ENCODE measurements at places on chromosomes 1 and 21.

- peak; percentile 63 for DNase-seq
Measured at GRCh38 chr21:45259206-45259840, 28.4 kb downstream of the POFUT2 start.

- no peak for DNase-seq
Measured at GRCh38 chr1:196890668-196891067, 2.8 kb downstream of the CFHR4 start.

- no peak for DNase-seq
Measured at GRCh38 chr21:16837321-16837720, 675.5 kb upstream of the CXADR start.

DNA sequence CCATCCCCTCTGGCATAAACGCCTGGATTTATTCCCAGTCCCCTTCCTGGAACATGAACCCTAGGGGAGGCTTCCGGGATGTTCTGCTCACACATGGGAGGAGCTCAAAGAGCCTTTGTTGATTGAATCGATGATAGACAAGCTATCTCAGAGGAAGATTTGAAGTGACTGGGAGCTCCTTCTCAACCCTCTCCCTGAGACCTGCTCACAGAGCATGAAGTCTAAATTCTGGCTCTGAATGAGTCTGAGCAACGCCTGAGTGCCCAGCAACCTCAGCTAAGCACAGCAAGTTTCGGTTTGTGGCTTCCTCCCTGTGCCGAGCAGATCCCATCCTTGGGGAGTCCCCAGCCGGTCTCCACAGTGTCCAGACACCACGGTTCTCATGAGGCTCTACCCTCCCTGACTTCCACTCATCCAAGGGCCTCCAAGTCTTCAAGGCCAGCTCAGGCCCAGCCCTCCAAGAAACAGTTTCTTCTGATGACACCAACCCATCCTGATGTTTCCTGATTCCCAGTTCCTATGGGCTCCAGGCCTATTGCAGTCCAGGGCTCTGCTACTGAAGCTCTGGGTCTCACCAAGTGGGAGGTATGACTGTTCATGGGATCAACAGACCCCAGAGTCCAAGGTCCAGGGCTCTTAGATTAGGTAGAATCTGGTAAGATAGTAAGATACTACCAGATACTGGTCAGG lies 190.8 kb downstream of the DYRK1A start:
- DNase-seq = no peak

- no peak for DNase-seq
Measured at GRCh38 chr1:194431121-194431520, 1244.7 kb upstream of the B3GALT2 start.

GRCh38 chr1:11912000-11912399 lies 14.2 kb downstream of the KIAA2013 start:
- DNase-seq = no peak

DNA sequence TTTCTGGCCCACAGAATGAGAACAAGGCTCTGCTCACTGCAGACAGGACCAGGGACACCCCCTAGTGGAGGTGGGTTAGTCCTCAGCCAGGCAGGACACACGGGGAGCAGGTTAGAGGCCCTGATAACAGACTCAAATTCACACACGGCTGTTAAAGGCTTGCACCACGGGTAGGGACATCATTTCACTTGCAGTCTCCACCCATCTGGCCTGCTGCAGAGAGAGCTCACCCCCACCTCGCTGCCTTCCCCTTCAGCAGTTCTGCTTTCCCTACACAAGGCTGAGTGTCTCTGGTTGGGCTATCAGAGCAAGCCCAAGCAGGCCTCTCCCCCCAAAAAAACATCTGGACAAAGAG lies 20.6 kb downstream of the MEF2D start:
- peak; percentile 47 for DNase-seq

Data from hematopoietic multipotent progenitor cell treated with erythropoietin and hydrocortisone succinate and interleukin-3 and kit ligand, for 8 days (in vitro differentiated cells).